NCI-H187 (cell line): ENCODE measurements at places on chromosomes 11 and 22.

GRCh38 chr11:27705873-27706820 is 5.9 kb upstream of the BDNF start:
- no peak for DNase-seq

DNA sequence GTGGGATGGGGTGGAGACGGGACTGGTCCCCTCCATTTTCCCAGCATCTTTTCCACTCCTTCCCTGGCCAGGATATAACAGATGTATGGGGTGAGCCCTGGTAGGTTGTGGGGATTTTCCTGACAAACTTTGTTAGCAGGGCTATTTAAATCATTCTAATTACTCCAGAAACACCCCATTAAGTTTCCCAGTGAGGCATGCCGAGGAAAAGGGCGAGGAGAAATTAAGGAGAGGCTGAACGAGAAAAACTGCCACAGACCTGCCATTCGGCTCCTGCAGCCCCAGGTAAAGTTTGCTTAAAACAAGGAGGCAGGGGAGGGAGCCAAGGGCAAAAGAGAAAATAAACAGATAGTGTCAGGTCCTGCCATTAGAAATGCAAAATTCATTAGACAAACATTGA is 428.2 kb downstream of the BUD13 start:
- DNase-seq = no peak

DNA sequence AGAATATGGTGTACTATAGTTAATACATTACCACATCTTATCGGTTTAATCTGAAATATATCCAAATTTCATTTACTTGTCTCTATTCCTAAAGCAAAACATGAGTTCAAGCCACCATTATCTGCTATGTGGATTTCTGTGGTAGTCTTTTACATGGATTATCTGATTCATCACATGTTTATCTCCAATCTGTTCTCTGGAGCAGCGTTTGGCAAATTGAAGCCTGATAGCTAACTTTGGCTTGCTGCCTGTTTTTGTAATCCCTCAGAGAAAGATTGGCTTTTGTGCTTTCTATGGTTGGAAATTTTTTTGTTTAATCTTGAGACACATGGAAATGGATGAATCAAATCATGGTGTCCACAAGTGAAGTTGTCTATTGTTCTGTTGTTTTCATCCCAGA is 274.3 kb downstream of the JRKL start:
- no peak for DNase-seq

GRCh38 chr11:1006762-1007161 is 29.8 kb downstream of the MUC6 start:
- DNase-seq = peak; percentile 13
